ENCODE measurements at places on chromosomes 2 and 18.

GRCh38 chr2:175234650-175235049 is 53.1 kb upstream of the ATP5MC3 start:
- no peak for DNase-seq

DNA sequence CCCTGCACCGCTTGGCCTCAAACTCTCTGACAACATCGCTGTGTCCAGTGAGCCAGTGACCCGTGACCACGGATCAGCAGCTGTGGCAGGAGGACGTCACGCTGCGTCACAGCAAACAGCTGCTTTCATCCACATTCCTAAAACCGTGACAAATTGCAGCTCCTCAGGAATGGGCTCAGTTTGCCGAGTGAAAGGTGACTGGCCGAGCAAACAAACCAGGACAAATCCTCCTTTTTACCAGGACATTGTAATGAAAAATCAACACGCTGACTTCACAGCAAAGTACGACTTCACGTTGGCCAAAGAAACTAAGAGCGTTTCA is 57.6 kb downstream of the PXDN start:
- DNase-seq, result no peak

DNA sequence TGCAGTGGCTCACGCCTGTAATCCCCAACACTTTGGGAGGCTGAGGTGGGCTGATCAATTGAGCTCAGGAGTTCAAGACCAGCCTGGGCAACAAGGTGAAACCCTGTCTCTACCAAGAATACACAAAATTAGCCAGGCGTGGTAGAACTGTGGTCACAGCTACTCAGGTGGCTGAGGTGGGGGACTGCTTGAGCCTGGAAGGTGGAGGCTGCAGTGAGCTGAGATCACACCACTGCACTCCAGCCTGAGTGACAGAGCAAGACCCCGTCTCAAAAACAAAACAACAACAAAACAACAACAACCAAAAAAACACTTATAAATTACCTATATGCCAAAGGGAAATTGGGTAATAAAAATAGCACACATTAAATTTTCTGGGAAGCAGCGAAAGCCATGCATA is 141.6 kb downstream of the HDAC4 start:
- no peak for DNase-seq

DNA sequence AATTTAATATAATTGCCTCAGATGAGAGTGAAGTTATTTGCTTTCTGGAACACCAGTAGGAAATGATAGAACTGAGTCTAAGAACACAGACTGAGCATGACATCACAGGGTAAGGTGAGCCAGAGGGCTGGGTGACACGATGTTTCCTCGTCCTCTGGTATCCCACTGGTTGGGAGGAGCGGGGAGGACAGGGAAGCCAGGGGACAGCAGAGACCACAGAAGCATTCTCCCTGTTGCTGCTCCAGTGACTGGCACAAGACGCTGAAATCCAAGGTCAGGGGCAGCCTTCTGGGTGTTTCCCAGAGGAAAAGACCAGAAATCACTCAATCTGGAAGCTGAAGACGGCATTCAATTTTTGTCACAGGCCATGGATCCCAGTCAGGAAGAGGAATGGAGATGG is 363.4 kb upstream of the SOX11 start:
- no peak for DNase-seq

GRCh38 chr2:148527488-148528340 is 116.8 kb upstream of the EPC2 start:
- DNase-seq, result no peak

DNA sequence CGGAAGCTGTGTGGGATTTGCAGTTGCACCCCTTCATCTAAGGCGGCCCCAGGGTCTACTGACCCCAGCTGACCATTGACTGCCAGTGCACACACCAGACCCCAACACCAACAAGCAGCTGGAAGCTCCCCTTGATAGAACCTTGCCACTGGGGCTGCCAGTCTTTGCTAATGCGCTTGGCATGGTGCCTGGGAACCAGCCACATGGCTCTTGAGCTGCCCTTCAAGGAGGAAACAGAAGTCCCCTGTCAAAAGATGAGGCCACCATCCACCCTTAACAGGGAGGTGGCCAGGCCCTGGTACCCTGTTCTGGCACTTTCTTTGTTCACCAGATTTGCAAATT is 8.6 kb downstream of the ALPI start:
- DNase-seq, result no peak

GRCh38 chr2:170335351-170335750 is 157.4 kb downstream of the MYO3B start:
- DNase-seq, result no peak

DNA sequence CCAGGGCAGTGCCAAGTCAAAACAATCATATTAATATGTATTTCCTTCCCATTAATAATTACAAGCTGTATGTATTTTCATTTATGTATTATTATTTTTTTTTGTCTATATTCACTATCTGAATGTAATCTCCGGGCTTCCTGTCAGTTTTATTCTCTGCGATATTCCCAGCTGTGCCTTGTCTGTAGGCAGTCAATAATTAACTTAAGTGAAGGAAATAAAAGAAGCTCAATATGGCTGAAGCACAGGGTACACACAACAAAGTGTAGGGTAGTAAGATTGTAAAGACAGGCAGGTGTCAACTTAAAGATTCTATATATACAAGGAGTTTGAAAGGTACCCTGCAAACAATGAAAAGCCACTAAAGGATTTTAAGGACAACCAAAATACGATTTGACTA is 122.9 kb downstream of the ROCK1 start:
- no peak for DNase-seq

GRCh38 chr2:170711774-170712652 is 3.1 kb upstream of the SP5 start:
- no peak for DNase-seq

- no peak for DNase-seq
Observed at GRCh38 chr18:10687161-10687925, 161.5 kb downstream of the NAPG start.

- DNase-seq, result no peak
Observed at GRCh38 chr2:239829326-239829725, 195.8 kb downstream of the NDUFA10 start.

GRCh38 chr2:215680605-215681598 is 245.0 kb upstream of the FN1 start:
- no peak for DNase-seq

DNA sequence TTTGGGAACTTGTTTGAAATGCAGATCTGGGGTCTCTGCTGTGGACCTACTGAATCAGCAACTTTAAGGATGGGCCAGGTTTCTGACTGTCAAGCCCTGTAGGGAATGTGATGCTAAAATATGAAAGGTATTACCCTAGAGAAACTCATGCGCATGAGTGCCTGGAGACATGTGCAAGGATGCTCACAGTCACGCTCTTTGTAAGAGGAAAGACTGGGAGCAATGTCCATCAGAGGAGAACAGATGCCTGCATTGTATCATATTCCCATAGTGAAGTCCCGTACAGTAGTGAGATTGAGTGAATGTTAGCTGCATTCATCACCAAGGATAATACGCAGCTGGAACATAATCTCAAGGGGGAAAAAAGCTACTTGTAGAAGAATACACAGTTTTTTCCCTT is 14.1 kb downstream of the ZNF407 start:
- no peak for DNase-seq

GRCh38 chr18:37552286-37552685 is 13.3 kb downstream of the CELF4 start:
- no peak for DNase-seq

- no peak for DNase-seq
Observed at GRCh38 chr2:234412726-234413125, 84.2 kb downstream of the ARL4C start.

- no peak for DNase-seq
Observed at GRCh38 chr2:9594366-9595054, 36.3 kb downstream of the YWHAQ start.

DNA sequence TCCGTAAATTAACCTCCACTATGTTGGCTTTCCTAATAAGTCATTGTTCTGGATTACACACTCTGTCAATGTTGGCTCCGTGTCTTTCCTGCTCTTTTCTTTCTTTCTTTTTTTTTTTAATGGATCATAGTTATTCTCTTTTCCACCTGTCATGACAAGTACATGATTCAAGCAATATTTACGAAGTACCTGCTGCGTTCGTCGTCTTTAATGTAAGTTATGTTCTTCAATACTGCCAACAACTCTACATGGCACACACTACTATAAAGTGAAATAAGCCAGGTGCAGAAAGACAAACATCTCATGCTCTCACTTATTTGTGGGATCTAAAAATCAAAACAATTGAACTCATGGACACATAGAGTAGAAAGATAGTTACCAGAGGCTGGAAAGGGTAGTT is 239.1 kb downstream of the SCG2 start:
- no peak for DNase-seq

GRCh38 chr2:54560146-54560881 is 104.2 kb downstream of the SPTBN1 start:
- DNase-seq, result no peak

- DNase-seq, result no peak
Observed at GRCh38 chr2:63814114-63814513, 27.6 kb upstream of the UGP2 start.

- no peak for DNase-seq
Observed at GRCh38 chr18:4068552-4069158, 386.5 kb downstream of the DLGAP1 start.

DNA sequence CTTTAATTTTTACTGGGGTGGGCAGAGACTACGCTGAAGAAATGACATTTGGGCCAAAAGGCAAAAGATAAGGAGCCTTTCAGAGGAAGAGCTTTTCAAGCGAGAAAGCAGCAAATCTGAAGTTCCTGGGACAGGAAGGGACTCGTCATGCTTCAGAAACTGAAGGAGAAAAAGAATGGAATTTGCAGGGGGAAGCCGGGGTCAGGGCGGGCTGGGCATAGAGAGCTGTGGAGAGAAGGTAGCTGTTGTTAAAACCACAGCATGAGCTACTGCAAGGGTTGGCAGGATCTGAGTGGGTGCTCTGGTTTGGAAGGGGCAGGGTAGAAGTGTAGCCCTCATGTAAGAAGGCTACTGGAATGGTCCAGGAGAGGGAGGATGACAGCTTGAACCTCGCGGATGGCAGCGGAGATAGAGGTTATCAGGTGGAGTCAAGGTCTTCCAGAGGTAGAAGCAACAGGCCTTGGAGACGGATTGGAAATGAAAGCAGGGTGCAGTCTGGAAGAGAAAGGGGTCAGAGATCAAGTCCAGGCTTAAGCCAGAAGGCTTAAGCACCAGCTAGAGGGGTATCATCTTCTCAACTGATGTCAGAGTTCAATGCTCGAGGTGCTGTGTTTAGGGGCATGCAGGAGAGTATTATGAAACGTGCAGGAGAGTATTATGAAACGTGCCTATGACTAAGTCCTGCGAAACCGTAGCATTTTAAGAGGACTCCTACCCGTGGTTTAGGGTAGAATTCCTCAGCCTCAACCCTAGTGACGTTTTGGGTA is 18.9 kb downstream of the ATP8B1 start:
- DNase-seq, result no peak

- no peak for DNase-seq
Observed at GRCh38 chr18:26268454-26268853, 42.2 kb downstream of the TAF4B start.

- DNase-seq, result no peak
Observed at GRCh38 chr2:219273937-219274336, 5.2 kb upstream of the DNAJB2 start.

- DNase-seq, result no peak
Observed at GRCh38 chr2:170156592-170156991, 21.4 kb upstream of the MYO3B start.

DNA sequence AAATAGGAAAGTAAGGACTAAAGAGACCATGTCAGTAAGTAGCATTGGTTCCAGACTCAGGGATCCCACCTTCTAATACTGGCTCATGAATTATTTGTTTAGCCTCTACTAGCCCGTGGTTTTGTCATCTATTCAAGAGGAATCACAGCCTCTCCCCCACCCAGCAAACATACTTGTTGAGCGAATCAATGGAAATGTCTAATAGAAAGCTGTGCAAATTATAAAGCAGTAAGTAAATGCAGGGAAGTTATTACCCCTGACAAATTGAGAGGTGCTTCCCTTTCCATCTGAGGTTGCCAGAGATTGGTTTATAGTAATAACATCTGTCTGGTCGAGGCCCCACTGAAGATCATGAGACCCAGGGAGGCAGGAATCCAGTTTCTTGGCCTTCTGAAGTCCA is 219.3 kb upstream of the OSR1 start:
- DNase-seq, result no peak

GRCh38 chr2:176763130-176763529 is 449.5 kb upstream of the HNRNPA3 start:
- no peak for DNase-seq

DNA sequence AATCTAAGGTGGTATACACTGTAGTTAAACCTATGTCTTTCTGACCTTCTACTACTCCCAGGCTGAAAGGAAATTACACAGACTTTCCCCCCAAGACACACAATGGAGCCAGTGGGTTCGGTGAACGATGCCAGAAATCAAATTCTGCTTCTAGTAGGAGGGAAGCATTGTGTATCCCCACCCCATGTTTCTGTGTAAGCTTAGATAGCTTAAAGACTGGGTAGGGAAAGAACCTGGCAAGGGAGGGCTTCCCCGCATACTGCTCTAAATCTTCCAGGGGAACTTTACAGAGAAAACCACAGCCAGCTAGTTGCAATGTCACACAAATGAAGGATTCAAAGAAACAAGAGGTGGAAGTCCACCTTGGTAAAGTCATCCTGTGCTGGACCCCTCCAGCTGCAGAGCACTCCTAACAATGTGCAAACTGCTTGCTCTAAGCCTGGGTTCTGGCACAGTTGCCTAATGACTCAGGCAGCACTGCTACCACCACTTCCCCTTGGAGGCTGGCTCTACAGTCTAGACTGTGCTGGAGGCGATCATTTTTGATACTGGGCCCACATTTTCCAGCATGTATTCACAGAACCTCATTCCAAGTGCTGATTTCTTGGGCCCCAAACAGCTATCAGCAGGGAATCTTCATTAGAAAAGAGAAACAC is 47.5 kb downstream of the TRIB2 start:
- no peak for DNase-seq

- DNase-seq, result no peak
Observed at GRCh38 chr18:48943333-48943732, 7.4 kb downstream of the SMAD7 start.

DNA sequence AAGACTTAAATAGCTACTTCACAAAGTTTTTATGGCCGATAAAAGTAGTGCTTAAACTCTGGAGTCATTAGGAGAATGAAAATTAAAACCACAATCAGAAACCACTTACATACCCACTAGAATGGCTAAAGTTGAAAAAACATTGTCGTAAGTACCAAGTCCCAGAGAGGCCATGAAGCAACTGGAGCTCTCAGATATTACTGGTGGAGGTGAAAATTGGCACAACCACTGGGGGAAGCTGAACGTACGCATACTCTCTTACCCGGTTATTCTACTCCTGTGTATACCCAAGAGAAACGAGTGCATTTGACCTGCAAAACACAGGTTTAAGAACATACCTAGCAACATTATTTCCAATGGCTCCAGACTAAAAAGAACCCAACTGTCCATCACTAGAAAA is 76.5 kb upstream of the TMEM247 start:
- no peak for DNase-seq

GRCh38 chr2:26581266-26581990 is 59.7 kb downstream of the CIB4 start:
- no peak for DNase-seq

DNA sequence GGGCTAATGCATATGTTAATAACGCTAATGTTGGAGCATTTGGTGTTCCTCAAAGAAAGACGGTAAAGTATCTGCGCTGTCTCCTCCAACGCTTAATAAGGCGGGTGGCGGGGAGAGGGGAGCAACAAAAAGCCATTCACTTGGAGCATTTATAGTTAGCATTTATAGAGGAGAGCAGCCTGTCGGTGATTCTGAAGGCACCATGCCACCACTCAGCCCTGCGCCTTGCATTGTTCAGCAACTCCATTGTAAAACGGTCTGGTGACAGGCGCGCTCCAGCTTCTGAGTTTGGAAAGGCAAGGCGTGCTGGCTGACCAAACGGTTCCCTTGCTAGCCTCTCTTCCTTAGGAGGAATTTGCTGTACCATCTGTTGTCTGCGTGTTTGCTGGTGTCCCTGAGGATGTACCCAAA is 83.9 kb downstream of the LYPD1 start:
- DNase-seq, result no peak

Data from stimulated activated CD4-positive, alpha-beta T cell treated with anti-CD3 and anti-CD28 coated beads, Interleukin-12 subunit alpha, Interleukin-12 subunit beta, amount 100 ng/mL, for 24 hours (primary cell).